ENCODE measurements at places on chromosomes 16 and 17.

- DNase-seq = no peak
These were observed 30.5 kb downstream of the TMEM11 start for GRCh38 chr17:21183468-21183867.

DNA sequence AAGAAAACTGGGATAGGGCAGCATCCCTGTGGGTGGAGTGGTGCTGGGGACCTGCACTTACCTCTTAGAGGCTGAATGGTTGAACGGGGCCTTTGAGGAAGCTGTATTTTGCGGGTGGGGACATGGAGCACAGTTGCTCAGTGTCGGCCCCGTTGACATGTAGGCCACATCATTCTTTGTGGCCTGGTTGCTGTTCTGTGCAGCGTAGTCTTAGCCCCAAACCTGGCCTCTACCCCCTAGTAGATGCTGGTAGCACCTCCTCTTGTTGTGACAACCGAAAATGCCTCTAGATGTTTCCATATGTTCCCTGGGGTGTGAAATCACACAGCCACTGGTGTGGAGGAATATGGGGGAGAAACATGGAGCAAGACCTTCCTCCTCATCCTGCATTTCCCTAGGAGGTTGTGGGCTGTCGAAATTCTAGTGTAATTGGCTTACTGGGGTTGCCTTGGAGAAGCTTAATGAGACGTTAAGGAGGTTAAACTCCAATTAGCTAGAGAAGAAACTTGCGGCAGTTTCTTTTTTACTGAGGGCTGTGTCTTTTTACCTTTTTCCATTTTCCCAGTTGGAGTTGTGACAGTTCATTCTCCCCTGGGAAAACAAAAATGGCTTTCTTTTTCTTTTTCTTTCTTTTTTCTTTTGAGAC lies 9.4 kb downstream of the ABCC1 start:
- DNase-seq = no peak

GRCh38 chr16:25260416-25260815 lies 2.8 kb upstream of the ZKSCAN2 start:
- no peak for DNase-seq

- no peak for DNase-seq
These were observed 261 bp upstream of the B4GALNT2 start for GRCh38 chr17:49132317-49132698.

DNA sequence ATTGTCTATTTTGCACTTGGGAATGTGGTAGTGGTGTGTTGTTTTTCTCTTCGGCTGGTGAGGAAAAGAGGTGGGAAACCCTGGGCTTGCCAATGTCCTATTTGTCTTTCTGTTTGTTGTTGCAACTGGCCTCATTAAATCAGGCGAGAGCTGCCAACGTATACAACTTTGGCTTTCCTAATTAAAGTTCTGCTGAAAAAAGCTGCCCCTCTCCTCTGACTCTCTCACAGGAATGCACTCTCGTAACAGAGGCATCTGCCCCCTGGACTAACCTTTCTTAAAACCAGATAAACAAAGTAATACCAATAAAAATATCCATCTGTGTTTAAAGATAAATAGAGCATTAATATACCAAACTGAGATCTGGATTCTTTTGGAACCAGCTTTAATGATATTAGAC lies 7.8 kb downstream of the CDRT15 start:
- no peak for DNase-seq

DNA sequence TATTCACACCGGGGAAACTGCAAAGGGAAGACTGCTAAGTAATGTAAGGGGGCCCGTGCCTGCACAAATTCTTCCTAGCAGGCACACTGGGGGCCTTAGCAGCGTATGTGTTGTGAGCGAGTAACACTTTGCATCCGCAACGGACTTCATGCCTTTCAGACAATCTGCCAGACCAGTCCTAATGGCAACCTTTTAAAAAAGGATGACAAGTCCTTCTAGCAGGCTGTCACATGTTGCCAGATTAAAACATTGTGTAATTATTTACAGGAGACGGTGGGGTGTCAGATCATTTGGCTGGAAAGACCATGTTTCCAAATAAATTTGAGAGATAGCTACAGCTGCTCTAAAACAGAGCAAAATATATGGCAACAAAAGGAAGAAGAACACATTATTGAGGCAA lies 46.1 kb downstream of the CPPED1 start:
- DNase-seq = no peak

- no peak for DNase-seq
These were observed 12.2 kb downstream of the MNT start for GRCh38 chr17:2388683-2389055.

- DNase-seq = no peak
These were observed 57.2 kb upstream of the ZC3H18 start for GRCh38 chr16:88512728-88513696.

DNA sequence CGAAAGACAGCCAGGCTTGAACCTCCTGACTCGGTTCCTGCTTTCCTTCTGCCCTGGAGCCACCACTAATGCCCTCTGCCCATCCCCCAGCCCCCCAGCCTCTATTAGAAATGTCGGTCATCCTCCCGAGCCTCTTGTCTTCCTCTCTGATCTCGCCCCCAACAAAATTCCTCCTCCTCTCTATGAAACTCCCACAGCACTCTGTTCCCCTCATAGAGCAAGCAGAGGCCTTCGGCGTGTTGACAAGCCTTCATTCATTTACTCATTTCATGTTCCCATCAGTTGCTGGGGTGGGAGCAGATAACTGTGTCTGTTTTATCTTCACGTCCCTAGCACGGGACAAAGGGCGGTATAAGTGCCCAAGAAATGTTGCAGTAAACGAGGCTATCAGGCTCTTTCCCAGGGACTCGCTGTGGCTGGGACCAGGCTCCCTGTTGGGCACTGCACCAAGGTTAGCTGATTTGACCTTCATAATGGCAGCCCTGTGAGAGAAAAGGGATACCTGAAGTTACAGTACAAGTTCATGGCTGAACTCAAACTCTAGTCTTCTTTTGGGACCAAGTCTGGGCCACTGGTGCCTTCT lies 7.8 kb downstream of the FBXL19 start:
- no peak for DNase-seq

DNA sequence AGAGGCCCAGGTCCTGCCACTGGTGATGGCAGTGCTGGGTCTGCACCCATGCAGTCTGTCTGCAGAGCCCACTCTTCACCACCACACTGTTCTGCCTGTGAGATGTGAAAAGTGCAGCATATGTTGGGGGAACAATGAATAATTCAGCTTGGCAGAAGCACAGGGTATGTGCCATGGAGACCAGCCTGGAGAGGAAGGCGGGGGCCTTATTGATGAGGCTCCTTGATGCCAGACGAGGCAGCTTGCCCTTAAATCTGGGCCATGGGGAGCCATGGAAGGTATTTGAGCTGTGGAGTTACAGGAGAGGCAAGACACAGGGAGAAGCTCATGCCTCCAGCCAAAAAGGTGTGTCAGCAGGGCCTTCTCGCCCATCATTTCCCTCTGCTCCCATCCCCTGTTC lies 124.7 kb downstream of the C16orf78 start:
- DNase-seq = no peak

DNA sequence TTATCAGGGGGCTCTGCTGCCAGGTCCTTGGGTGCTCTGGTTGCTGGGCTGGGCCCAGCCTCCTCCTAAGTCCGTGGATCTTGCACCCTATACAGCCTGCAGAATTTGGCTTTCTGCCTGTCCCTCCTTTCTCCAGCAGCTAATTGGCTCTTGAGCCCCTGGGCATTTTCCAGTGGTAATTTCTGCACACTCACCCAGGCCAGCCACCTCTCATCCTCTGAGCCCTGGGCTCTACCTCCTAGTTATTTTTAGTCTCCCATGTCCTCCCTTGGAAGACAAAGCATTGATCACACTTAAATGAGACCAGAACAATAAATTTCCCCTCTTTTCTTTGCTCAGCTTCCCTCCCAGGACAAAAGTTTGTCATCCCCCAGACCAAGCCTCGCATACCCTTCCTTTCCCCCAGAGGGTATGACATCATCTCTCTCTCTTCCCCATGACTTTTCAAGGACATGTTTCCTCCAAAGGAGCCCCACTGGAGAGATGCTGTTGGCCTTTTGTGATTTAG lies 38.1 kb downstream of the C17orf75 start:
- no peak for DNase-seq

DNA sequence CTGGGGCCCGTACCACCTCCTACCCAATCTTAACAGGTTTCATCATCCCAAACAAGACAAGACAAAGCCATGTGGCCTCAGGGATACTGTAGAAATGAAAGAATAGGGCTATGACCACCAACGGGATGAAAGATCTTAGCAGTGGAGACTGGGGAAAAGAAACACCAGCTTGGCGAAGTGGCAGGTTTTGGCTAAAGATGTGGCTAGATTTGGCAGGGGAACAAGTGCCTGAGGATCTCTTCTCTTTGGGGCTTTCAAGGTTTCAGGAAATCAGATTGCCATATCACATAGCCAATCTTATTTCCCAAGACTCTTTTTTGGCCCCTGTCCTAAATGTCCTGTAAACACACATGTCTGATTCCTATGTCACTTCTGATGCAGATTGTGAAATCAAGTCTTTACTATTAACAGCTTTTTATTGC lies 6.9 kb downstream of the KRT24 start:
- DNase-seq = no peak

GRCh38 chr17:4248504-4249277 lies 15.1 kb downstream of the ANKFY1 start:
- DNase-seq = no peak

- no peak for DNase-seq
These were observed 14.7 kb downstream of the KNOP1 start for GRCh38 chr16:19703172-19703889.

DNA sequence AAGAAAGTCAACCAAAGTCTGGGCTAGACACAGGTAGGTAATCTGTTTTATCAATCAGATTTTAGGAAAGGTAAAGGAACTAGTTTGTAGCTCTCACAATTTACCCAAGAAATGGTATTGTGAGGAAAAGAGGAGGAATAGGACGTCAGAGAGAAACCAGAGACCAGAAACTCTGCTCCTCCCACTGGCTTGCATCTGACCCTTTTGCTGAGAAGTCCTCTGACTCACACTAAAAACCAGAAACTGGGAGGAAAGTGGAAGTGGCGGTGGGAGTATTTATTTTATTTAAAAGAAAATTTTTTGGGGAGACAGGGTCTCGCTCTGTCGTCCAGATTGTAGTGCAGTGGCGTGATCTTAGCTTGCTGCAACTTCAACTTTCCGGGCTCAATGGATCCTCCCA lies 38.0 kb upstream of the MNT start:
- no peak for DNase-seq

- DNase-seq = no peak
These were observed 70.9 kb upstream of the METRNL start for GRCh38 chr17:83008526-83008925.

GRCh38 chr17:80236911-80237310 lies 16.7 kb downstream of the SLC26A11 start:
- no peak for DNase-seq

GRCh38 chr17:13378361-13378760 lies 223.4 kb downstream of the HS3ST3A1 start:
- DNase-seq = no peak

GRCh38 chr17:16418685-16419068 lies 3.3 kb downstream of the TRPV2 start:
- DNase-seq = no peak

GRCh38 chr16:4535627-4536108 lies 2.9 kb downstream of the CDIP1 start:
- DNase-seq = no peak

- no peak for DNase-seq
These were observed 1.3 kb upstream of the SLC6A4 start for GRCh38 chr17:30236766-30237165.

GRCh38 chr17:60149691-60150582 lies at the start of gene CA4:
TSS of gene CA4 (plus strand) at chr17:60149973. CDS start at chr17:60150035, 62 bp downstream.
- no peak for DNase-seq

DNA sequence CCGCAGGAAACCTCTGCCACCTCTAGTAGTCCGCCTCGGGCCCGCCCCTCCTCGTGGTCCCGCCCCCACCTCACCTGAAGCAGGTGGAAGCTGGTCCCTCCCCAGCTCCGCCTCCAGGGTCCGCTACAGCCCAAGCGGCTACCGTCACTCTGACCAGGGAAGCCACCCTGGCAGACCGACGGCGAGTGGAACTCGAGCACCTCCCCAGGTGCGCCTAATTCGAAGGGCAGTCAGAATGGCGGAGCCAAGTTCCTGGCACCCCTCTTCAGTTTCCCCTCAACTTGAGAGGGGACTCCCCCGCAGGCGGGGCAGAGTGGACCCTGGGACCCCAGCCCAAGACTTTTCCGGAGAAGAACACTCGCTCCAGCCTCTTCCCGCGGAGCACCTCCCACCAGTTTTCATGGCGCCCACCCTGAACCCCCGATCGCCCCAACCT lies 507 bp downstream of the FHOD1 start:
- DNase-seq = no peak

DNA sequence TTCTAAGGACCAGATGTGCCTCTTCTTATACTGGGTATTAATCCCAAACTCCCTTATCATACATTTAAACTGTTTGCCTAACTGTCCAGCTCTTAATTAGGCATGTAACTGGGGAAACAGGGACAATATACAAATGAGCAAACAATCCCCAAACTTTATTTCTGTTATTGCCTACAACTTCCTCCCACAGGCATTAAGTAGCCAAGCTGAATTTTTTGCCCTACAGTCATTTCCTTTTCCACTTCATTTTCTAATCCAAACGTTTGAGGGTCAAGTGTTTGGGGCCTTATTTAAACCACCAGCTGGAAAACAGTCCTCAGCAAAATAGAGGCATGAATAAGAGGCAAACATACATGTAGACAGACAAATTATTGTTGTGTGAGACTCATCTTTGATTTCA lies 77.4 kb upstream of the CCL2 start:
- DNase-seq = no peak

GRCh38 chr17:49928126-49928800 lies 40.7 kb upstream of the DLX4 start:
- no peak for DNase-seq

DNA sequence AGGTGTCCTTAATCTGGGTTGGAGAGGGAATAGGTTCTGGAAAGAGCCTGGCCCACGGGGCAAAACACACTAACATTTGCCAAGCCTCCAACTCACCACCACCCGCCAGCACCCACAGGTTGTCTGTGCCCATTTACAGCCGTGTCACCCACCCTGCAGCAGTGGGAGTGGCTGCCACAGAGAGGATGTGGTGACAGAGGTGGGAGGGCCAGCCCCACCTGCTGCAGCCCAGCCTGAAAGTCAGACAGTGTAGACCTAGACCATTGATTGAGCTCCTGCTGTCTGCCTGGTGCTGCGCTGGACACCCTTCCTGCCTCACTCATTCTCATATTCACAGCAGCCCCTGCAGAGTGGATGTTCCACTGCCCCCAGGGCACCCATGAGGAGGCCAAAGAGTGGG lies 44.7 kb downstream of the IL21R start:
- DNase-seq = peak; percentile 71

Data from activated CD8-positive, alpha-beta memory T cell treated with anti-CD3 and anti-CD28 coated beads for 4 hours (primary cell).